ENCODE measurements at places on chromosomes 7 and 10.

- DNase-seq, result no peak
Measured at GRCh38 chr10:124158592-124158991, 65.2 kb upstream of the CHST15 start.

DNA sequence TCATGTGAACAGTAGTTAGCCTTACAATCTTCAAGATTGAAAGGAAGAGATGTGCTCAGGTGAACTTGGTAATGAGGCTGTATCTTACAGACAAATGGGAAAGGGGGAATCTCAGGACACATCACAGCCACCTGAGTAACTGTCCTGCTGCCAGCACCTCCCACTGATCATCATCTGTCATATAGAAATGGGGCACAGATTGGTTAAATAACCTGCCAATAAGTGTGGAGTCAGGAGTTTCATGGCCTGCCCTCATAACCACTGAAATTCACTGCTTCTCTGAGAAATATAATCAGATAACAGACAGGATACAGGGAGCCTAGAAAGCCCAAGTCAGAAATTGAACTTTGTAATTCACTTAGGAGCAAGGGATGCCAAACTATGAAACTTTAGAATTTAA lies 64.9 kb upstream of the TAS2R16 start:
- DNase-seq, result no peak

DNA sequence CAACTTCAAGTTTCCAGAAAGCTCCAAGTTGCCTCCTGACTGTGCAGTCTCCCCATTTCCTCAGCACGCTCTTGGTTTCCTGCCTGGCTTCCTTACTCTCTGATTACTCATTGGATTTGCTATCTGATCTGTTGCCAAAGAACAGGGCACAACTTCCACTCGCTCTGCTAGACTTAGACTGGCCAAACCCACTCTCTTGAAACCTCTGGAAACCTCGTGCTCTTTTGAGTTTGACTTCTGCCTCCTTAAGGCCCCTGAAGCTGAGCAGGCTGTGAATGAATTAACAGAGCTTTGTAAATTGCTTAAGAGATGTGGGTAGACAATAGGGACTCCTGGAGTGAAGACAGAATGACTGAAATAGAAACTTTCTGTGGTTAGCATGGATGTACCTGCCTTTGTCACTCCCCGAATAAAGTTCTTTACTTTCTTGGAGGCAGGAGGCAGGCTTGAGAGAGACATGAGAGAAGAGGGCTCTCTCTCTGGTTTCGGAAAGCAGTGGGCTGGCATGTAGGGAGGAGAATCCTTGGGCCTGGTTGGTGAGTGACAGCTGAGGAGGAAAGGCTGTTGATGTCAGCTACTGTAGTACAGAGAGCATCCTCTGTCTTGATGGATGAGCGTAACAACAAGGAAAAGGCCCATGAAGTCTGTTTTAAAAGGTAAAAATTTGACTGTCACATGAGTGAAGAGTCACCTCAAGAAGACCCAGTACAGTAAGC lies 70.8 kb downstream of the CHN2 start:
- no peak for DNase-seq

DNA sequence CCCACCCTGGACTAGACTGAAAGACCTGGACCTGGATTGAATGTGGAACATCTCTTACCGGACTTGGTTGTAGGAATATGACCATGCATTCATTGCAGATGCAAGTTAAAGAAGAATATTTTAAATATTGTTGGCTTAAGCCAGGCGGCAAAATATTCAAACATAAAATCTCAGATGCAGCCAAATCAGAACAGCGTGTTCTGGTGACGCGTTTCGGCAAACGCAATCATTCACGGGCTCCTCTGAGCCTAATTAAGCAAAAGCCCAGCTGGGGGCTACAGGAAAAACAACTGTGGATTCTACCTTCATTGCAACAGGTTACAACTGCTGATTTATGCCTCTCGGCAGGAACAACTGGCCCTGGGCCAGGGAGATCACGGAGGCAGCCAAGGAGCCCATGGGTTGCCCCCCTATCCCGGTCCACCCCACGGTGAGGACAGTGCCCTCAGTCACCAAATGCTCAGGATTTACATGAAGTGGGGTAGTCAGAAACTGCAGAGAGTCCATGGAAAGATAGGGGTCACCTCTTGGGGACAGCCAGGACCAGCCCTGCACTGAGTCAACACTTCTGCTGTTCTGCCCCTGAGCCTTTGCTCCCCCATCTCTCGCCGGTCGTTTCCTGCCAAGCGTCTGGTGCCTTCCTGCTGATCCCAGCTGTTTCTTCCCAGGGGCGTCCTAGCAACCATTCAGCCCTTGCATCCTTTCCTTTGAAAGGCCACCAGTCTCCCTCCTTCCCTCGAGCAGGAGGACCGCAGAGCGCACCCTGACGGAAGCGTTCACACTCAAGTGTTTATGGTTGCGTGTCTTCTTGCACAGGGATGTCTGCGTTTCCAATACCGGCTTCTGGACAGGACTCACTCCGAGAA lies 64.4 kb upstream of the SFMBT2 start:
- no peak for DNase-seq

- no peak for DNase-seq
Measured at GRCh38 chr7:46022397-46022796, 101.3 kb upstream of the IGFBP3 start.

DNA sequence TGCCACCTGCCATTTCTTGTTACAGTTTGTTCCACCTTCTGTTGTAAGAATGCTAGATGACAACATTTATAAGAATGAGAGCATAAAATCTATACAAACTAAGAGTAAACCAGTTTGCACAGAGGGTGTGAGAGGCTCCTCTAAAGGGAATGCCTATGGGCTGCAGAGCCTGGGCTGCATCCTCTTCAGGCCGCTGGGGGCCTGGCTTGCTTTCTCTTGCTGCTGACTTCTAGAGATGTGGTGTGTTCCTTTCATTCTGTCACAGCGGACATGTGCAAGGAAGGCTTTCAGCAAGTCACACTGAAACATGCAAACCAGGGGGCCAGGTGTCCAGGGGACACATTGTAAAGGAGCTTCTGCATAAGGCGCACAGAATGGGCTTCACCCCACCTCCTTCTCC lies 7.1 kb upstream of the ATP6V1F start:
- no peak for DNase-seq

DNA sequence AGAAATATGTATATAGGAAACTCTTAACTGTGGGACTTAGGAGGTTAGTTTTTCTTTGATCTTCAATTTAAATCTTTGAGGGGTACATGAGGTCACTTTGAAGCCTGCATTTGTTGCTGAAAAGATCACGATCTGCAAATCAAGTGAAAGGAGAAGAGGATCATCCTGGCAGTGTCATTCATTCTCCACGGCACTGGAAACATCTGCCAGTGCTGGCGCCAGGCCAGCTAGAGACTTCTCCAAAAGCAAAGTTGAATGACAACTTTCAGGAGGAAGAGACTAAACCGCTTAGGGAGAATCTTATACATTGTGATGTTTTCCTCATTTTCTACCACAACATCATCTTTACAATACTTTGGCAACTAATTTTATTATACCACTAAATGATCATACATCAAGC lies 42.5 kb downstream of the MRC1 start:
- no peak for DNase-seq

DNA sequence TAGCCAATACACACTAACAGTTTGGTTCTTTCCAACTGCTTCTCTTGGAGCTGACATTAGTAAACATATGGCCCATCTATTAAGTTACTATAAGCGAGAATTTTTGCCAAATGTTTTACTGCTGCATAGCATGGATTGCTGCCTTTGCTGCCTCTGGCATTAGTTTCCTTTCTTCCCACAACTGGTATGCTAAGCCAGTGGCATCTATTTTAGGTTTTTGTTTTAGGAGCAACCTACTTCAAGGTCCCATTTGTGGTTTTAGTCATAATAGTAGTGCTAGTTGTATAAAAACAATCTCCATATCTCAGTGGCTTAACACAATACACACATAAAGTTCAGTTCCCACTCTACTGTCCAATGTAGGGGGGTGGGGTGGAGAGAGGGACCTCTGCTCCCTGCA lies 25.9 kb upstream of the PANK1 start:
- DNase-seq, result no peak

- no peak for DNase-seq
Measured at GRCh38 chr10:28155726-28156125, 147.1 kb downstream of the MPP7 start.

GRCh38 chr7:2873686-2874551 lies 29.8 kb upstream of the GNA12 start:
- DNase-seq, result peak; percentile 8

- DNase-seq, result no peak
Measured at GRCh38 chr7:140214075-140214684, 37.4 kb upstream of the KDM7A start.

All from GM10248 (cell line).